Cardiac atrium fibroblast (primary cell): ENCODE measurements at places on chromosomes 12 and 14. TPM values are rescaled to one million over a fixed set of nuclear protein-coding genes. Genes with fewer than 3 reads are reported as not detected.

PTPRO gene
- total RNA-seq: 0.16 and 0.18 TPM in 2 replicates

CNTN1 gene
- not detected in 2 replicates for total RNA-seq

NAV3 gene
- 28.7 and 29.2 TPM in 2 replicates for total RNA-seq

TMEM63C gene
- total RNA-seq: 1.5 TPM in 1 of 2 replicates, not detected in the other

CLEC7A gene
- not detected in 2 replicates for total RNA-seq

CLEC4D gene
- total RNA-seq: not detected in 2 replicates

NUMB gene
- total RNA-seq: 32.5 and 33.4 TPM in 2 replicates

GSG1 gene
- total RNA-seq: 1.1 and 4.5 TPM in 2 replicates

SETD3 gene
- 42.1 and 51.0 TPM in 2 replicates for total RNA-seq

TTC6 gene
- total RNA-seq: not detected in 2 replicates

KRT73 gene
- total RNA-seq: not detected in 2 replicates

NTN4 gene
- total RNA-seq: 60.3 and 71.1 TPM in 2 replicates

UBE2N gene
- total RNA-seq: 44.2 and 56.2 TPM in 2 replicates

TROAP gene
- total RNA-seq: 4.1 and 7.6 TPM in 2 replicates

BCL2L14 gene
- total RNA-seq: not detected in 2 replicates

GAPDH gene
- total RNA-seq: 11,290 and 11,537 TPM in 2 replicates

HOXC10 gene
- total RNA-seq: not detected in 2 replicates

ITGB7 gene
- 0.18 TPM in 1 of 2 replicates, not detected in the other for total RNA-seq

LRTM2 gene
- not detected in 2 replicates for total RNA-seq

AQP6 gene
- not detected in 2 replicates for total RNA-seq

LUM gene
- total RNA-seq: 209 and 418 TPM in 2 replicates

FAIM2 gene
- 18.8 and 21.5 TPM in 2 replicates for total RNA-seq

SART3 gene
- 24.4 and 28.0 TPM in 2 replicates for total RNA-seq

KRT77 gene
- total RNA-seq: not detected in 2 replicates
